ENCODE measurements at places on chromosomes 5 and 9. TPM values are rescaled to one million over a fixed set of nuclear protein-coding genes. Genes with fewer than 3 reads are reported as not detected.

The ADRB2 gene
- total RNA-seq = 2.2 TPM

The ADRA1B gene
- total RNA-seq = not detected

The ANXA2R gene
- 28.0 TPM for total RNA-seq

The PCDHGA6 gene
- total RNA-seq = 0.11 TPM

The SOHLH1 gene
- total RNA-seq = not detected

The TMEM232 gene
- 0.26 TPM for total RNA-seq

GRCh38 chr9:124295159-124295794 lies 37.5 kb downstream of the NEK6 start:
- peak overlapping the region; percentile 70 for H3K27ac ChIP-seq
- H3K4me1 ChIP-seq = peaks cover 71% of the 10 kb centered on the region
- no peaks in the 10 kb centered on the region for H3K36me3 ChIP-seq
- peaks cover 3% of the 10 kb centered on the region for H3K27me3 ChIP-seq
- H3K4me3 ChIP-seq = no peak overlapping the region

DNA sequence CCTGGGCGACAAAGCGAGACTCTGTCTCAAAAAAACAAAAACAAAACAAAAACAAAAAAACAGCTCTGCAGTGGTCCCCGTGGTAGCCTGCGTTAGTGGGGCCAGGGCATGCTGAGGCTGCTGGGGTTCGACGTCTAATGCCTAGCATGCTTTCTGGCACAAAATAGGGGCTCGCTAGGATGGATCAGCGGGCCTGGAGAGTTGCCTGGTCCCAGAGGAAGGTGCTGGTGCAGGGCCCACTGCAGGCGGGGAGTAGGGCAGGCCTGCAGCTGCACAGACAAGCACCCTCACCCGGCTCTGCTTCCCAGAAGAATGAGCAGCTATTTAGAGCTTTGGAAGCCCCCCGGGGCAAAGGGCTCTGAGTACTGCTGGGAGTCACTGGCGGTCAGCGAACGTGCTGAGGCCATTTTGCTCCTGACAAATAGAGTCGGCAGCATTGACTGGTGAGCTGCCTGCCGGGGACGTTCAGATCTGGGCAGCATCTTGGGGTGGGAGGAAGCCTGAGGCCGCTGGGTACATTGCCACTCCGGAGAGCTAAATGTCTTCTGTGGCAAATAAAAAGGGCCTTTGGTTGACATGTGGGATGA lies 126.7 kb downstream of the OLFM1 start:
- H3K27me3 ChIP-seq = peaks cover 2% of the 10 kb centered on the region
- no peaks in the 10 kb centered on the region for H3K4me1 ChIP-seq
- H3K36me3 ChIP-seq = no peaks in the 10 kb centered on the region
- no peak for DNase-seq

DNA sequence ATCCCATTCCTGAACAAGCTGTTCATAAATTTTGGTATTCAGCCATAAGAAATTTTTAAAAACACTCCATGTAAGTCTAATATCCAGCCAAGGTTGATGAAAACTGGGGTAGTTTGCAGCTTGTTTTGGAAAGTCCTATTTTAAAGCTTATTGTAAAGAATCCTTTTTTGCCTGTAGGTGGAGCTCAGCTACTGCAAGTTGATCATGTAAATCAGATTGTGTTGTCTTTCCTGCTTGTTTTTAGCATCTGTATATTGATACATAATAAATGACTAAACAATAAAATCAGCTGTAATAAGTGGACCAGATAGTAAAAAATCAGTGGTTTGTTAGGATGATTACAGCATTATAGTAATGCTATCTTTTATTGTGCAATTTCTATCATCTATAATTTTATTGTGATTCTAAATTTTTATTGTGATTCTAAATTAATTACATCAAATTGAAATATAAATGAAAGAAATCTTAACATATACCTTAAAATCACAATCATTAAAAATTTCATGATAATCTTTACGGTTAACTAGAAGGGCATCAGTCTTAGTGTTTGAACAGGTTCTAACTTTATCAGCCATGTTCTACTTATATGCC lies 42.4 kb downstream of the CWC27 start:
- DNase-seq = peak; percentile 34
- no peaks in the 10 kb centered on the region for H3K4me1 ChIP-seq
- H3K27me3 ChIP-seq = no peaks in the 10 kb centered on the region
- H3K36me3 ChIP-seq = peaks cover 1% of the 10 kb centered on the region

DNA sequence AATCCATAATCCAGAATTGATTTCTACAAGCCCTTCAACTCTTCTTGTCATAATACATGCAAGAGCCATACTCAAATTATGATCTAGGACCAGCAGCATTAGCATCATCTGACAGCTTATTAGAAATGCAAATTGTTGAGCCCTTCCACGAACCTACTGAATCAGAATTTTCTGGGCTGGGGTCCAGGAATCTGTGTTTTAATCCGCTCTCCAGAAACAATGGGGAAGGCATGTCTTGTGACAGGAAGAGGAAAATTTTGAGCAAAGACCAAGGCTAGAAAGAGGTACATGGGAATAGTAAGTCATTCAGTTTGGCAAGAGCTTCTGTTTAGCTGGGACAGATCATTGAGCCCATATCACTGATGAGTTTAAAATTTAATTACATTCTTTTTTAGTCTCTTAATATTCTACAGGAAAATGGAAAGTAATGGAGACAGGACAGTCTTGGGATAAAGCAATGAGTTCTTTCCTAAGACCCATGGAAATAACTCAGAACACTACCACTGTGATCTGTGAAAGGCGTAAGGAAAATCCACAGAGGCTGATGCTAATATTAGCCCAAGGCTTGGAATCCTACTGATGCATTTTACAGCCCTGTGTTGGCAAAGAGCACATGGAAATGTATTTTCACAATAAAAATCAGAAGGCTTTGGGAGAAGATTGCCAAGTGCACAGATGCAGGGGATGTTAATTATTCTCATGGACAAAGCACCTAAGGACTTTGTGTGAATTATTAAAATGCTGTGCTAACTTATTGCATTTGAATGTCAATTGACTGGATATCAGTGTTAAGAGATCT lies 73.7 kb upstream of the STK32A start:
- no peak overlapping the region for H3K27ac ChIP-seq
- H3K27me3 ChIP-seq = no peaks in the 10 kb centered on the region
- H3K4me1 ChIP-seq = no peaks in the 10 kb centered on the region
- DNase-seq = no peak
- H3K4me3 ChIP-seq = no peak overlapping the region

GRCh38 chr9:14348373-14349145 lies 34.6 kb upstream of the NFIB start:
- no peak overlapping the region for H3K27ac ChIP-seq
- H3K4me1 ChIP-seq = peaks cover 4% of the 10 kb centered on the region
- peaks cover 59% of the 10 kb centered on the region for H3K27me3 ChIP-seq
- H3K4me3 ChIP-seq = peak overlapping the region; percentile 38
- DNase-seq = no peak
- H3K36me3 ChIP-seq = peaks cover 8% of the 10 kb centered on the region

- no peak for DNase-seq
- peaks cover 7% of the 10 kb centered on the region for H3K27me3 ChIP-seq
- no peaks in the 10 kb centered on the region for H3K36me3 ChIP-seq
- peaks cover 6% of the 10 kb centered on the region for H3K4me1 ChIP-seq
- H3K27ac ChIP-seq = no peak overlapping the region
- H3K4me3 ChIP-seq = no peak overlapping the region
Measured at GRCh38 chr9:88889386-88889785, 101.9 kb upstream of the S1PR3 start.

DNA sequence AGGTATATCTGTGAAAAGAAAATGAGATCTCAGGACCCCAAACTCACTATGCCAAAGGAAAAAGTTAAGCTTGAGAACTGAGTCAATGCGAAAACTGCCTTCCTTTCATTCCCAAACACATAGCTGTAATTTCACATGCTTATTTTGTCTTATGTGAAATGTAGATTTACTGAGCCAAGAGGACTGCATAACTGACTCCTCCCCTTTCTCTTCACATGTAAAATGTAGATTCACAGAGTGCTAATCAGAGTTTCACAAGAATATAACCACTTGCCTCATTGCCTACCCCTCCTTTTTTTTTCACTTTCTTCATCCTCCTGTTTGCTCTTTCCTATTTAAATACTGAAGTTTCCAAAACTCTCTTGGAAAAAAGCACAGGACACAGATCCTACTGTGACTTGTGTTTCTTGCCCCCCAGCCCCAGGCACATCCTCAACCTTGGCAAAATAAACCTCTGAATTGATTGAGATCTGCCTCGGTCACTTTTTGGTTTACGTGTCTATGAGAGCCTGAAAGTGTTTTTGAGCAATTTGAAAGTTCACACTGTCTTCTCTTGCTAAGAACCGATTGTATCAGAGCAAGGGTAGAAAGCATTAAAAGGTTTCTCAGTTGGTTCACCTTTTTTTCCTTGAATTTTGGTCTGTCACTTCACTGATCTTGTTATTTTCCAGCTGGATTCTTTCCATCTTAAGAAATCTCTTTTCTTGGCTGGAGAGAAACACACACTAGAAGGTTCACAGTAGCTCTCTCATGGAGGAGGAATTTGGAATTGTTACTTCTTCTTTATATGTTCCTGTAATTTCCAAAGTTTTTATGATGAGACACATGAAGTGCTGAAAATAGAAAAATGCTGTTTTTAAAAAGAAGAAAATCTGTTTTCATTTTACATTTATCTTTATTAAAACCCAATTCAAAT lies 44.8 kb upstream of the SNAPC3 start:
- H3K4me3 ChIP-seq = no peak overlapping the region
- peaks cover 15% of the 10 kb centered on the region for H3K27me3 ChIP-seq
- no peak overlapping the region for H3K27ac ChIP-seq
- DNase-seq = no peak
- no peaks in the 10 kb centered on the region for H3K36me3 ChIP-seq
- H3K4me1 ChIP-seq = no peaks in the 10 kb centered on the region

DNA sequence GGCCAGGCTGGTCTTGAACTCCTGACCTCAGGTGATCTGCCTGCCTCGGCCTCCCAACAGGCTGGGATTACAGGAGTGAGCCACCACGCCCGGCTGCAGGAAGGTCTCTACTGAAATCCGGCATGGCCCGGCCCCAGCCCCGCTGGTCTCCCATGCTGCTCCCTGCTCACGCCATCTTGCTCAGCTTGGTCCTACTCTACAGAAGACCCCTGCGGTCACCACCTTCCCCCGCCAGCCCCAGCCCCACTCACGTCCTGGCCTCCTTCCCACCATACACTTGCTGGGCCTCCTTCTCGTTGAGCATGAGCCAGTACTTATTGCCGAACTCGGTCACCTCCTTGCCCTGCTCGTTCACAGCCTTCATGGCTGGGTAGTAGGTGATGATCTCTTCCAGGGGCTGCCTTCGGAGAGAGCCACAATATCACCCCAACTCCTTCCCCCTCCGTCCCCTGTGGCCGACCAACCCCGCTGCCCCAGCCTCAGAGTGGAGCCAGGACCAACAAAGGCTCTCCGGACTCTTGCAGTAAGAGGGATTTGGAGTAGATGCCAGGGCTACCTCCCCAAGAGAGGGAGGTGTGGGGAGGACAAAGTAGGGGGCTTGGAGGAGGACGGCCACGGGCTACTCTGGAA lies 4.0 kb downstream of the PTGES2 start:
- H3K4me1 ChIP-seq = peaks cover 19% of the 10 kb centered on the region
- no peaks in the 10 kb centered on the region for H3K27me3 ChIP-seq
- peaks cover 10% of the 10 kb centered on the region for H3K36me3 ChIP-seq
- H3K4me3 ChIP-seq = no peak overlapping the region
- H3K27ac ChIP-seq = no peak overlapping the region

GRCh38 chr9:2676466-2676865 lies 40.8 kb upstream of the KCNV2 start:
- H3K36me3 ChIP-seq = no peaks in the 10 kb centered on the region
- no peak overlapping the region for H3K4me3 ChIP-seq
- DNase-seq = no peak
- no peak overlapping the region for H3K27ac ChIP-seq
- H3K27me3 ChIP-seq = no peaks in the 10 kb centered on the region
- H3K4me1 ChIP-seq = no peaks in the 10 kb centered on the region

DNA sequence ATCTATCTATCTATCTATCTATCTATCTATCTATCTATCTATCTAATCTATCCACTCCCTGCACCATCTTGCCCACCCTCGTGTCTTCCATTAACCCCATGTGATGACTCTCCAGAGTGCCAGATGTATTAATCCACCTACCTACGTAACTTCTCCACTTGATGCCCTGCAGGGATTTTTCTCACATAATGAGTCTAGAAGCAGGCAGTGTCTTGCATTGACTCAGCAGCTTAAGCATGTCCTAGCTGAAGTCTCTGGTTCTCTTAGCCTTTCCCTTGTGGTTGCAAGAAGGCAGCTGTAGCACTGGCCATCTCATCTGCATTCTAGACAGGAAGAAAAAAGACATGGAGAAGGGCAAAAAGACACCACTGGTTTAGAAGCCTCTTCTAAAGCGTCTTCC lies 96.7 kb upstream of the ALDH1B1 start:
- no peaks in the 10 kb centered on the region for H3K36me3 ChIP-seq
- H3K4me3 ChIP-seq = no peak overlapping the region
- H3K4me1 ChIP-seq = no peaks in the 10 kb centered on the region
- H3K27me3 ChIP-seq = peaks cover 2% of the 10 kb centered on the region
- no peak overlapping the region for H3K27ac ChIP-seq

DNA sequence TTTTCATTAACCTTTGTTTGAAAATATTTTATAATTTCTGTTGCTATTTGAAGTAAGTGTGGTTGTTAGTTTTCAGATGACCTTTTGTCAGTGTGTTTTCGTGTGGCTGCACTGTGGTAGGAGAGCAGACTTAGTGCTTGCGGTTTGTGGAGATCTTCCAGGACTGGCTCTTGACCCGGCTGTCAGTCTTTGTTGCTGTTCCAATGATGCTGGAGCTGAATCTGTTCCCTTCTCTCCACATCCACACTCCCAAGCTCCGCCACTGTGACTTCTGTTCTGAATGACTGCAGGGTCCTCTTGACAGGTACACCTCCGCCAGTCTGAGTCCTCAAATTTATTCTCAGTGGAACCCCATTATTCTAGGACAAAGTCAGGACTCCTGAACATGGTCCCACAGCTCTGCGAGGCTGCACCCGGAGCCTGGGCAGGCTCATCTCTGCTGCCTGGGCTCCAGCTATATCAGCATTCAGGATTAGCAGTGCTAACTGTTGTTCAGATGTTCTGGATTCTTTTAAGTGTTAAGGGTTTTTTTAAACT lies 126.0 kb downstream of the WNK2 start:
- peaks cover 15% of the 10 kb centered on the region for H3K27me3 ChIP-seq
- H3K36me3 ChIP-seq = no peaks in the 10 kb centered on the region
- H3K4me1 ChIP-seq = no peaks in the 10 kb centered on the region
- H3K27ac ChIP-seq = no peak overlapping the region
- H3K4me3 ChIP-seq = no peak overlapping the region
- DNase-seq = no peak

DNA sequence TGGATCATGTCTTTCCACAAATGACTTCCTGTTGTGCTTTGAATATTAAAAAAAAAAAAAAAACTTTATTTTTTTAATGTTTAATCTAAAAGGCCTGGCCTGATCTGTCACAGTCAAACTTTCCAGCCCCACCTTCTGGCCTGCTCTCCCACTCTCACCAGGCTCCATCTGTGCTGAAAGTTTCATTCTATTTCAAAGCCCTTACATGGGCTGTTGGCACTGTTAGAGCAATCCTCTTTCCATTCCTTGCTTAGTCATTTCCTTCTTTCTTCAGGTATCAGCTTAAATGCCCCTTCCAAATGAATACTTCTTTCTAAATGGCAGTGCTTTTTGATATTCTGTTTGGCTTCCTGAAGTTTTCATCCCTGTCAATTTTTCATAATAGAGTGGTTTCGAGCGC lies 1104.8 kb upstream of the C9orf72 start:
- H3K27me3 ChIP-seq = no peaks in the 10 kb centered on the region
- no peak overlapping the region for H3K4me3 ChIP-seq
- H3K4me1 ChIP-seq = no peaks in the 10 kb centered on the region
